ENCODE measurements at places on chromosomes 1 and 21.
A peak's percentile ranks its signal among the peaks of the same experiment; 100 is the strongest.

DNA sequence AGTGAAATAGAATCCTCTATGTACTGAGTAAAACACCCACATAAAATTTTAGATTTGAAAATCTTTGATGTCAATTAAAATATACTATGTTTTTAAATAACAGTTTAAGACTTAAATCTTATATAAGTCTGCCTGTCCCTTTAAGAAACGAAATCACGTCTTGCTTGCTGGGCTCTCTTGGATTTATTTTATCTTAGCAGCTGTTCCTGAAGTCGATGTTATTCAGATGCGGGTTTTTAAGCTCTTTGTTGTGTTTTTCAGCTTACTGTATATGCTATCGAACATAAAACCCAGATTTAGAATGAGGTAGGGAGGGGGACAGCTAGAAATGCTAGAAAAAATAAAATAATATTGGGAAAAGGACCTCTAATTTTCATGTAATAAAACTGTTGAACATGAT, 11.1 kb upstream of the SSX2IP start:
- DNase-seq = no peak

GRCh38 chr21:32499249-32500055, 85.9 kb downstream of the TCP10L start:
- no peak for DNase-seq

- DNase-seq = no peak
Measured at GRCh38 chr1:226731257-226731893, 7.7 kb downstream of the ITPKB start.

DNA sequence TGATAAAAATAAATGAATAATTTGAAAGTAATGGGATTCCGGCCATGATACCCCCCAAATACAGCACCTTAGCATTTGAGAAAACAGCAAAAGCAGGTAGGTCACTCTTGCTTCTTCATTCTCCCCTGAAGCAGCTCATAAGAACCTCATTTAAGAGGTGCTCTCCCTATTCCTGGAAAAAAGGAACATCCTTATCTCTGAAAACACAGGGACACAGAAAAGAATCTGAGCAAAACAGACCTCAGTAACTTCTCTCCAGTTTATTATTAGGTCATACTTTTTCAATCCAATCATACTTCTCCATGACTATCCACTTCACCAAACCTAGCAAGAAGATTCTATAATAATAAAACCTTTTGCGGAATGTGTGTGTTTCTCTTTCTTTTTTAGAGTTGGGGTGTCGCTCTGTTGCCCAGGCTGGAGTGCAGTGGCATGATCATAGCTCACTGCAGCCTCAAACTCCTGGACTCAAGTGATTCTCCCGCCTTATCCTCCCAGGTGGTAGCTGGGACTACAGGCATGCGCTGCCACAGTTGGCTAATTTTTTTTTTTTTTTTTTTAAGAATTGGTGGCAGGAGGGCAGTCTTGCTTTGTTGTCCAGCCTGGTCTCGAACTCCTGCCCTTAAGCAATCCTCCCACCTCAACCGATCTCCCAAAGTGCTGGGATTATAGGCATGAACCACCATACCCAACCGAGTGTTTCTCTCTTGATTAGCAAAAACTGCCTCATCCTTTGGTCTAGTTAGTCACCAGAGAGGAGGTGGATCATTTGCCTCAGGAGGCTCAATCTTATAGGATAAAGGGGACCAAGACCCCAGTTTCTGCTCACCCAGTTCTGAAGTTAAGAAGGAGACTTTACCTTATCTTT, 10.6 kb upstream of the TRIM33 start:
- DNase-seq = no peak

DNA sequence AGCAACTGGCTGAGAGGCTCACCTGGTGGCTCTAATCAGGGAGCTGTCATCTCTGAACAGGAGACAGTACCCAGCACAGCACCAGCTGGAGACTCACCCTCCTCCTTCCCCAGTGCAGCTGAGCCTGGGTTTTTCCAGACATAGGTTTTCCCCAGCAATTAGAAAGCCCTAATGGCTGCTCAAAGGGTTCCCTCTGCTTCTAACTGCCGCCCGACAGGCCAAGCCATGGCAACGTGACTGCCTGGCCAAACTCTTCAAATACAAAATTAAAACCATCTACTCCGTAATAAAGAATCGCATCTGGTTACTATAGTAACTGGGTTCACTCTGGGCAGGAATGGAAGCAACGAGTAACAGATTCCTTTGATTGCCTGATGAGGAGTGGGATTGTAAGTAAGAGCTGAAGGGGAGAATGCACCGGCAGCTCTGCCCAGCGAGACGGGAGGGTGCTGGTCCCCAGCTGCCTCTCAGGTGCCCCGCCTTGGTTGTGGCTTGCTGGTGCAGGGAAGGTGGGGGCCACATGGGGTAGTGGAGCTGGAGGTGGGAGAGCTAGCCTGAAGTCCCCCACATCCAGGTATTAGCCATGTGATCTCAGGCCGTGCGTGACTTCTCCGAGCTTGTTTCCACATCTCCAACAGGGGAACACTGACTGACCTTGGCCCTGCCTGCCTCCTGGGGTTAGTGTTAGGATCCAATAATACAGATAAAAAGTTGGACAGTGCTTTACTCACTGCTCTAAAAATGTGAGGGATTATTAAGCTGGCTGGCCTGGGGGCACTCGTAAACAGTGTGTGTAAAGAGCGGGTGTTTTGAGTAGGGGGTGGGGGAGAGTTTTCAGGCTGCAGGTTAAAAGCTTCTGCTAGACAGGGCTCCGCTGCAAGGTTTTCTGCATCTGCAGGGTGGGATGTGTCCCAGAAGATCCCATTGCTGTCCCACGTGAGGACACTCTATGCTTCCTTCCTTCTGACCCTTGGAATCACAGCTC, 94.2 kb downstream of the KCNN3 start:
- DNase-seq = no peak

- no peak for DNase-seq
Measured at GRCh38 chr1:148317288-148317985, 165.4 kb upstream of the NBPF11 start.

GRCh38 chr1:237976331-237976730, 85.6 kb upstream of the ZP4 start:
- no peak for DNase-seq

- no peak for DNase-seq
Measured at GRCh38 chr21:45861156-45861870, 120.3 kb upstream of the COL6A1 start.

- DNase-seq = no peak
Measured at GRCh38 chr1:2631136-2632050, 1.4 kb downstream of the MMEL1 start.

DNA sequence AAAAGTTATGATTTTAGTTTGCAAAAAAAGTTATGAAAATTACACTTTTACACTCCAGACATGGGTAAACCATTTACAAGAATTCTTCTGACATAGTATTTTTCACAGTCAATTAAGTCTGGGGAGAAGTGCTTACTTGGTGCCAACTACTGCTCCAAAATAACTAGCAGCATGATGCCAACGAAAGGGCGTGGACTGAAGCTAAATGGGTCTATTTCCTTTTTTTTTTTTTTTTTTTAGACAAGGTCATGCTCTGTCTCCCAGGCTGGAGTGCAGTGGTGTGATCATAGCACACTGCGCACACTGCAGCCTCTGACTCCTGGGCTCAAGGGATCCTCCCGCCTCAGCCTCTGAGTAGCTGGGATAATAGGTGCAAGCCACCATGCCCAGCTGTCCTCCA, 43.2 kb downstream of the FMO4 start:
- no peak for DNase-seq

- DNase-seq = no peak
Measured at GRCh38 chr1:102628109-102628613, 480.2 kb downstream of the COL11A1 start.

DNA sequence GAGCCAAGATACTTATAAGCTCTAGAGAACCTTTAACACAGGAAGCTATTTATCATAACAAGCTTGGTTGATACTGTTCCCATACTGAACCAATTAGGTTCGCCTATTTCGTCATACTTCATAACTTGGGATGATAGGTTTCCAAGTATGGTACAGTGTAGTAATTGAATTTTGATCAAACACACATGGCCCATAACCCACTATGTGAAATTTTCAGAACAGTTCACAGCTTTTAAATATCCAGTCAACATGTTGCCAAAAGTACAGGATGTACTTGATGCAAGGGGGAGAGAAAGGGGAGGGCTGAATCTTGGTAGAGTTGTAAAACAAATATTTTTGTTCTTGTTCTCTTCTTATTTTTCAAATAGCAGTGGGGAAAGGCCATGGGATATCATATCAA, 86.6 kb downstream of the TM2D1 start:
- no peak for DNase-seq

- peak; percentile 6 for DNase-seq
Measured at GRCh38 chr1:151511636-151512215, 539 bp downstream of the CGN start.

GRCh38 chr1:233982827-233983518, 78.5 kb downstream of the SLC35F3 start:
- DNase-seq = no peak

GRCh38 chr1:3787745-3788605, 8.3 kb downstream of the LRRC47 start:
- DNase-seq = no peak

DNA sequence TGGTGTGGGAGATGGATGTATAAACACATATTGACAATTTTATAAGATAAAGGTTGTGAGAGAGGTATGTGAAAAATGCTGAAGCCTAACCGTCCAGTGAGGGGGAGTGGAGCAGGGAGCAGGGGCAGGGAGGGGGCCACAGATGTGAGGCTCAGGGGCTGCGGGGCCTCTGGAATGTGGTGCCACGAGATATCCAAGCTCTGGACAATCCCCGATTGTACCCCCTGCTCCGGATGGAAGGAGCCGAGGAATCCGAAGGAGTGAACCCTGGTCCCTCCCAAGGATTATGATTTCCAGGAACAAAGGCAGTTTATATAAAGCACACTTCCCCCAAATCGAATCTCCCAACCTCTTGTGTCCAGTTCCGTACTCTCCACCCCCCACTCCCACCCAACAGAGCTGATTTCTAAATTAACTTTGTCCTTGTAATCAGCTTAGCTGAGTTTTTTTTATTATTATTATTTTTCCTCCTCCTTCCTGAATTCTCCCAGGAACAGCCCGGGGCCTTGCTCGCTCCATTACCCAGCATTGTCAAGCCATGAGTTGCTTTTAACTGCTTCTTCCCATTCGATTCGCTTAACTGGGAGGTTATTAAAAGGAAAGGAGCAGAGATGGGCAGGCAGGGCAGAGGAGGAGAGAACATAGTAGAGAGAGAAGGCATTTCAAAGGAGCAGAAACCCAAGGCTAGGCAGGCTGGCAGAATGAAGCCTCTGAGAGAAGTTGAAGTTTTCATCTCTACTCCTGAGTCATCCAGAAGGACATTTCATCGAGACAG, 9.4 kb downstream of the KIRREL1 start:
- no peak for DNase-seq

DNA sequence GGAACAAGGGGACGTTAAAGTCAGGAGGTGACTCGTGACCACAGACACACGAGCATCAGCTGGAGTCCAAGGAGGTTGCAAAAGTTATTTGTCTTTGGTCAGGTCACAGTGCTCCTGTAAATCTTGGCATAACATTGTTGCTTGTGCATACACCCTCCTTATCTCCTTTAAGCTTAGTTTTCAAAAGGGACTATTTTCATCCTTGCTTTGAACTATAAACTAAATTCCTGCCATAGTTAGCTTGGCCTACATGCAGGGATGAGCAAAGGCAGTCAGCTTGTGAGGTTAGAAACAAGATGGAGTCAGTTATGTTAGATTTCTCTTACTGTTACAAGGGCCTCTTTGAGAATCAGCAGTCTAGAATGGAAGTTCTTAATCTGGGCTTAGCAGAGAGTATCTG, 28.0 kb upstream of the FASLG start:
- DNase-seq = no peak

DNA sequence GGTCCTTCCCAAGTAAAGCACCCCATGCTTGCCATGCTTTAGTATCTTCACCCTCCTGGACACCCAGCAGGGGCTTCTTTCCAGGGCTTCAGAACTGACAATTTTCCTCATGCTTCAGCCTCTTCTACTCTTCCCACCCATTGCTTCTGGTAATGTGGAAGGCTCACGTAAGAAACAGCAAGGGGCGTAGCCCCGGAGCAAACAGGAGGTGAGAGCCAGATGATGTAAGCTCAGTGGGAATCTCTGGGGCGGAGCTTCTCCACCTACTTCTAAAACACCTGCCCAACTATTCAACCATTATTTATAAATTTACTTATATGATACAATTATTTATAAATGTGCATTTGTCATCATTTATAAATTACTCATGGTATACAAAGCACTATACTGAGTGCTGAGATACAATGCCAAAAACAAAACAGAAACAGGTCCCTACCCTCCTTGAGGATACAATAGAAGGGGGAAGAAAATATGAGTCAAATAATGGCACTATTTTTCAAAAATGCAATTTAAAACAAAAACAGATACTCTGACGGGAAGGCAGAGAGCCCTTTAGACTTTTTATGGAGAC, 140.1 kb upstream of the CAMK1G start:
- no peak for DNase-seq

- DNase-seq = no peak
Measured at GRCh38 chr1:105122041-105122440, 1372.3 kb downstream of the AMY1C start.

GRCh38 chr1:100461222-100461621, 76.7 kb upstream of the GPR88 start:
- DNase-seq = no peak

DNA sequence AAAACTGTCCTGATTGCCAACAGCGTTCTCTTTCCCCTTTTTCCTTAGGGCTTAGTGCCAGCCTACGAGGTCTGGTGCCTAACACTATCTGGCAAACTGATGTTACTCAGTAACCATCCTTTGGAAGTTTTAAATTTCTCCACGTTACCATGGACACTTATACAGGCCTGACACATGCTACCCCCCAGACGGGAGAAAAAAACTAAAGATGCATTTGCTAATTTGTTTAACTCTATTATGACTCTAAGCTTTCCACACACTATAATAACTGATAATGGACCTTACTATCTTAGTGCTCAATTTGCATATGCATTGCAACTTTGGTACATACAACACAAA, 36.8 kb downstream of the CLCA1 start:
- no peak for DNase-seq

- DNase-seq = peak; percentile 2
Measured at GRCh38 chr21:33587792-33588484, 546 bp downstream of the DONSON start.

DNA sequence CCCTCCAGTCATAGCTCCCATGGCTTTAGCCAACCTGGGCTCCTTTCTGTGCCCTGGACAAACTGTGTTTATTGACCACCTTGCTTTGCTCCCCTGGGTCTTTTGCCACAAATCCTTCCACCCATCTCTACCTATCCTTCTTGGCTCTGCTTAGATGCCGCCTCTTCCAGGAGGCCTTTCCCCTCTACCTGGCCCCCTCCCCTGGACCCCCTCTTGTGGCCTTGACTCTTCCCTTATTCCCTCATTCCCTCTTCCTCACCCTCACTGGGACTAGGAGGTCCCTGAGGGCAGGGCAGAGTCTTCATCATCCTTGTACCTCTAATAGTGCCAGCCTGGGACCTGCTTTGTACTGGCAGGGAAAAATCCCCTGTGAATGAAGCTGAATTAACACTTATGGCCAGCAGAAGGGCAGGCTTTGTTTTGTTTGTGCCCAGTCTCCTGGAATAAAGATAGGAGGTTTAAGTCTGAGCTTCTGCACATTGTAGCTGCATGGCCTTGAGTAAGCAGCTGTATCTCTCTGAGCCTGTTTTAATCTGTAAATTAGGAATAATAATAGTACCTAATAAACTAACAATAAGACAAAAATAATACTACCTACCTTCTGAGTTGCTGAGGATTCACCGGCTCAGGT, 13.7 kb downstream of the PTPRU start:
- no peak for DNase-seq

- DNase-seq = no peak
Measured at GRCh38 chr1:31926853-31927660, 11.1 kb downstream of the PTP4A2 start.
